ENCODE measurements at places on chromosomes 1 and 21.

- no peak for DNase-seq
These were observed 35.0 kb upstream of the SCAF4 start for GRCh38 chr21:31766899-31767298.

- DNase-seq, result no peak
These were observed 1.1 kb upstream of the GUCA2B start for GRCh38 chr1:42152119-42152518.

- DNase-seq, result no peak
These were observed 86.0 kb upstream of the VAMP3 start for GRCh38 chr1:7684861-7685635.

- DNase-seq, result no peak
These were observed 13.7 kb downstream of the DHRS3 start for GRCh38 chr1:12604114-12604874.

- no peak for DNase-seq
These were observed 37.2 kb downstream of the RHBG start for GRCh38 chr1:156406251-156406650.

DNA sequence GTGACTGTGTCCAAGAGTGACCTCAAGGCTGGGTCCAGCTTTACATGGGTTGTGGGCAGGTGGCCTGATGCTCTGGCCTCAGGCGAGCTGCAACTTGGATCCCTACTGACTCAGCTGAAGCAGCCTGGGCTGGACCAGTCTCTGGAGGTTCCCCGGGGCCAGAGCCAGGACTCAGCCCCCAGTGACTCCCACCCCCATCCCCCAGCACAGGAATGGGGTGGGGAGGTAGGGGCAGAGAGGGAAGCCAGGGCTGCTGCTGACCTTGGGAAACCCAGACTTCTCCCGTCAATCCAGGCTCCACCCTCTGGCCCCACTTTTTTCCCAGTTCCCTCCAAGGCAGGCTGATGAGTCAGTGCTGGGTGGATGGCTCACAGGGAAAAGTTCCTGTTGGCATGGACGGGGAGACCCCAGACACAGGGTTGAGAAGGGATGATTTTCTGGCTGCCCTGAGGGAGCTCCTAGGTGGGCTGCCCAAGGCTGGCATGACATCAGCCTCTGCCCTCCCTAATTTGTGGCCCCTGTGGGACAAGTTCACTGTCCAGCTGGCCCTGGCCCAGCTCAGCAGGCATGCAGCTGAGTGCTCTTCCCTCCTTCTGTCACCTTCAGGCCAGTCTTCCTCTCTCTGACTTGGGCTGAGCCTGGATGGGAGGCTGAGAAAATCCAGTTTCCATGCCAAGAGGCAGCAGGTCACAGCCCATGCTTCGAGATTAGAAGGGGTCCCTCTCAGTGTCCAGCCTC is 2.2 kb downstream of the ZC3H12A start:
- DNase-seq, result no peak

GRCh38 chr21:42237577-42237976 is 18.6 kb downstream of the ABCG1 start:
- DNase-seq, result no peak

GRCh38 chr1:230155021-230155420 is 88.0 kb downstream of the GALNT2 start:
- no peak for DNase-seq

- DNase-seq, result no peak
These were observed 33.2 kb downstream of the VCAM1 start for GRCh38 chr1:100752791-100753190.

- DNase-seq, result no peak
These were observed 3.0 kb downstream of the TCHH start for GRCh38 chr1:152112101-152112884.

DNA sequence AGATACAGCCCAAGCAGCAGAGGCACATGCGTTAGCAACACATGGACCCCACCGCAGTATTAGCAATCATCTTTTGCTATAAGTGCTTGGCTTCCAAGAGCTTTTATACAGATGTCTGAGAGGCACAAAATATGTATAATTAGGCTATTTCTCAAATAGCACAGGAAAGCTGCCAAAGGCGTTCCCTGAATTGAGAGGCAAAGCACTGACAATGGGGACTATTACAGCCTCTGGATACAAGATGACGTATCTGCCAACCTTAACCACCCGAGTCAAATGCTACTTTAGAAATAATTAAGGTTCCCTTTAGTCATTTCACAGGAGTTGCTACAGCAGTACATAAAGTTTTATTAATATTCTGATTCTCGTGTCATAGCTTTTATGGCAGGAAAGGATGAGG is 6.4 kb downstream of the STMN1 start:
- DNase-seq, result no peak

DNA sequence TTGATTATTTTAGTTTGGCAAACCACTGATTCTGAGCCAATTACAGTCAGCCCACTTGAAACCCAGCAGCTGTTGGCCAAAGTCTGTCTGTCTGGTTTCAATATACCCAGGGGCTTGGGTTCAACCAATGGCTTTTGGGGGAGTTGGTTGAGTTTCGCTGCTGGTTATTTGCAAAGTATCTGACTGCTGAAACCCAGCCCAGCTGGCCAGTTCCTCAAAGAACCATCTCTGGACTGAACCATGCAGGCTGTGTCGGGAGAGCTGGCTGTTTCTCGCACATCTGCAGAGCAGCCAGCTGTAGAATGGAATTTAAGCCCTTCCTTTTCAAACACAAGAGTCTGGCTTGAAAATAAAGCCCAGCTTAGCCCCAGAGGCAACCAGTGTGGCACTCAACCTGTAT is 66.0 kb upstream of the PAX7 start:
- DNase-seq, result no peak

DNA sequence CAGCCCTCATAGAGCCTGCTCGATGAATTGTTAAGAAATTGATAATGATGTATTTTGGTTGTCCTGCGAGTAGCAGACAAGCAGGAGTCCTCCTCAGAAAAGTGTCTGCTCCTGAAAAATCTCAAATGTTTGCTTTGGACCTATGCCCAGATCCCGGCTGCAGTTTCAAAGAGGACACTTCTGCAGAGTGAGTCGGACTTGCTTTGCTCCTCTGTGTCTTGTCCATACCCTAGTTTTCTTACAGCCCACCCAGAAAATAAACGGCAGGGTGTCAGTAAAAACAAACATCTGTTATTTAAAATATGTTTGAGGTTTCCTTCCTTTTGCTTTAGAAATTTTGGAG is 2.8 kb downstream of the S100A10 start:
- DNase-seq, result no peak

GRCh38 chr1:197572169-197572568 is 203.1 kb downstream of the DENND1B start:
- DNase-seq, result no peak

- no peak for DNase-seq
These were observed 176.4 kb downstream of the ETS2 start for GRCh38 chr21:38982096-38982495.

DNA sequence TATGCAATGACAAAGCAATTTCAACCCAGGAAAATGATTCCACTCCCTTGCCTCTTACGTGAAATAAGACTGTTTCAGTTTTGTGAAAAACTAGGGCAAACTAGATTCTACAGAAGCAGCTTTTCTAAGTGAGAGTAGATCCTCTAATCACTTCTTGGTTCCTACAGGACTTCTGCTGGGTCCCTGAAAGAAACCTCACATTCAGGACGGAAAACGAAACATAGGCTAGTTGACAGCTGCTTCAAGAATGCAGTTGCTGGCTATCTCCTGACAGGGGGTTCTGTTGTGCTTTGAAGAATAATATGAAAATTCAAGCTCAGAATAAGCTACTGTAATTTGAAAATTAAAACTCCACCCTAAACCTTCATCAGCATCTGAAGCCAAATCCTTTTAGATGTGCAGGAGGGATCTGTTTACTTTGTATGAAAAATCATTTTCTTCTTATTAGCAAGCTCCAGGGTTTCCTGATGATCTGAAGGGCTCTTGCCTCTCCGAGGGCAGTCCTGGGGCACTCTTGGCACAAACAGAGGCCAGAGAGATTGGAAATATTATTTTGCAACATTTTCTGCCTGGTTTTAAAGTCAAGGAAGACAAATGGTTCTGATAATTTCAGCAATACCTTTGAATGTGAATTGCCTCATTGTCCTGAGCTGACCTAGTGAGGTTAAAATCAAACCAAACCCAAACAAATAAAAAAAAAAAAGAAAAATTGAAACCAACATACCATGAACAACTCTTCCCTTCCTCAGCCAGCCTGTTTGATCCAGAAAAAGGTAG is 55.0 kb downstream of the NTMT2 start:
- no peak for DNase-seq

DNA sequence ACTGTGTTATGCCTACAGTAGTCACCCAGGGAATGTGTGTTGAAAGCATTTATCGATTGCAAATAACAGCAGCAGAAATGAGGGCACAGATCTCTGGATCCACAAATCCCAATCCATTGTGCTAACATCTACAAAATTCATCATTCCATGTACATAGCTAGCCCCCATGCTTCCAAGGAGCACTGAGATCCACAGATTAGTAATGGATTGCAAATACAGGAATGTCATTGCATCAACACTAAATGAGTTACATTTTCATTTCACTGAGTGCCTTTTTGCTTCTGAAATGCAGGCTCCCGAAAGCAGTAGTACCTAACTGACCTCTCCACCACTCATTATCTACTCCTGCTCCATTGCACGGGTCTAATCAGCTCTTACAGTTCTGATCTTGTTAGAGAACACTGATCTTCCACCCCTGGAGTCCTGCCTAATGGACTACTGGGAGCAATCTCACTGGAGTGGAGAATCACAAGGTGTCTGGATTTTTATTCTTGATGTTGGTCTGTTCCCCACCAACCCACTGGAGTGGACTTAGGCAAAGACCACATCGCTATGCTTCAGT is 30.5 kb downstream of the ASTN1 start:
- DNase-seq, result no peak

DNA sequence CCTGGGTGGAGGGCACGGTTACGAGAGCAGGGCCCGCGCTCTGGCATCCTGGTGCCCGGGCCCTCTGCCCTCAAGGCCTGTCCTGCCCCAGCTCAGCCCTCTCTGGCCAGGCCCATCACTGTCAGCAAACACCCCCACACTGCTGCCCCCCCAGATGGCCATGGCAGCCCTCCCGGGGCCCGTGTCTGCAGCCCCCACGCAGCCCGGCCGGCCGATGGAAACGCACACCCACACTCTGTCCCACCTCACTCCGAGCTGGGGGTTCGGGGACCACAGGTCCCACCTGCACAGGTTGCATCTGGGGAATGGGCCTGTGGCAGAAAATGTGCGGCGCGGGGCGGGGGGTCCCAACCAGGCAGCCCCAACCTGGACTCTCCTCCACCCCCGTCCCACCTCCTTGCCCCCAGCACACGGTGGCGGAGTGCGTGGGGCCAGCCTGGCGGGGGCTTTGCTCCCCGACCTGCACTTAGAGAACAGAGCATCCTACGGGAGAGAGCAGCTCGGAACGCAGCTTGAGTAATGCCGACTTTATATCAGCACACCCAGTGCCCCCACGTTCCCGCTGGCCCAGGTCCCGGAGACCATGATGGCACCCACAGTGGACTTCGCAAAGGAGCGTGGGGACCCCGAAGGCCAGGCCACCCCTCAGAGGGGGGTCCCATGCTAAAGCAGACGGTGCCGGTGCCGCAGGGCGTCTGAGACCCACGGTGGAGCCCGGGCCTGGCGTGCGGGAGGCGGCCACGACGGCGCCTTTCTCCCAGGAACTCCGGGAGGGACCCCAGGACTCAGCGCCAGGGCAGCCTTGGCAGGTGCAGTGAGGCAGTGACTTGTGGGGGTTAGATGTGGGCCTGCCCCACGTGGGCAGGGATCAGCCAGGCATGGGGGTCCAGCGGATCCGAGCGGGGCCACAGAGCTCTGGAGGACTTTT is 7.5 kb upstream of the RNF223 start:
- DNase-seq, result no peak

DNA sequence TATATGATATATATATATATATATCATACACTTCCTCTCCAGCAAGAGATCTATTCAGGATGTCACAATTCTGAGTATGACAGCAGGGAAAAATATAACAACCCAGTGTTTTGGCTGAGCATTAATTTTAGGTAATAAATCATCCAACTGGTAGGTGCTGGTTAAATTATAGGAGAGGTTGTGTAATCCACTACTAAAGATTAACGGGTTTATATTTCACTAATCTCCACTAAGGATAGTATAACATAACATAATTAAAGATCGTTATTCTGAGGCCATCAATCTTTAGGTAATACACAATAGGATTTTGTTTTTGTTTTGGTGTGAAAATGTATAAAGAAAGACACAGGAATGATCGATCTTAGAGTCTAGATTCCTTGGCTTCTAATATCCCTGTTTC is 102.2 kb downstream of the COQ8A start:
- DNase-seq, result no peak

- no peak for DNase-seq
These were observed 20.1 kb upstream of the HPCAL4 start for GRCh38 chr1:39711104-39711965.

GRCh38 chr1:59625384-59625783 is 189.4 kb upstream of the HOOK1 start:
- no peak for DNase-seq

DNA sequence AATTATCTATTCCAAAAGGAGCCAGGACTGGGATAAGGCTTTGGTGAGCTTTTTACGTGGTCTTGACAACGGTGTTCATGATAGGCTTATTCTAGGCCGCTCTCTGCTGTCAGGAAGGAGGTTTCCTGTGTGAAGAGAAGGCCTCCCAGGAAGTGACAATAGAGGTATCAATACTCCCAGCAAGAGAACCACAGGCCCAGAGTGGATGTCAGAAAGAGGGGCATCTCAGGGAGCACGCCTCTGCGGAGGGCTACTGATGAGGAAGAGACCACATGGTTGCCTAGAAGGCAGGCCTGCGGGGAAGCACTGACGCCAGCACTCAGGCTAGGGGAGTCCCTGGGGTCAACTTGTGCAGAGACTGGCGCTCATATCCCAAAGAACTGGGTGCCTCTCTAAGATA is 60.4 kb downstream of the ITPKB start:
- DNase-seq, result no peak

DNA sequence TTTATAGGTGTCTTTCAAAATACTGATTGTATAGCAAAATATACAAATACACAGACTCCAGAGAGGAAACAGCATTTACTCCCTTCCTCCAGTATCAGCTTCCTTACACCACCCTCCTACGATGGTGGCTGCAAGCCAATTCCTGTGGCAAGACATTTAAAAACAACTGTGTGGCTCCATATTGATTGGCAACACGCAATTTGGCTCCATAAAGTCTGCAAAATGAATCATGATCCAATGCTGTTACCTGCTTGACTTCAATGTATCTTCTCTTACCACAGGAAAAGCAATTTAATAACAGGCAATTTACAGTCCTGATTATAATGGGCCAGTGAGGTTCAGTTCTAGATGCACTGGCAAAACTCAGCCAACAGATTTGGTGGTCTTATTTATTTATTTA is 19.7 kb upstream of the ATP6V1G3 start:
- no peak for DNase-seq

Data from D721Med (cell line).